ENCODE measurements at places on chromosomes 7 and 10.
A peak's percentile ranks its signal among the peaks of the same experiment; 100 is the strongest.

- H3K36me3 ChIP-seq: no peaks in the 10 kb centered on the region
- peak; percentile 9 for DNase-seq
- H3K27ac ChIP-seq: no peak overlapping the region
- H3K27me3 ChIP-seq: no peaks in the 10 kb centered on the region
Observed at GRCh38 chr7:27689591-27690164, 27.0 kb upstream of the HIBADH start.

DNA sequence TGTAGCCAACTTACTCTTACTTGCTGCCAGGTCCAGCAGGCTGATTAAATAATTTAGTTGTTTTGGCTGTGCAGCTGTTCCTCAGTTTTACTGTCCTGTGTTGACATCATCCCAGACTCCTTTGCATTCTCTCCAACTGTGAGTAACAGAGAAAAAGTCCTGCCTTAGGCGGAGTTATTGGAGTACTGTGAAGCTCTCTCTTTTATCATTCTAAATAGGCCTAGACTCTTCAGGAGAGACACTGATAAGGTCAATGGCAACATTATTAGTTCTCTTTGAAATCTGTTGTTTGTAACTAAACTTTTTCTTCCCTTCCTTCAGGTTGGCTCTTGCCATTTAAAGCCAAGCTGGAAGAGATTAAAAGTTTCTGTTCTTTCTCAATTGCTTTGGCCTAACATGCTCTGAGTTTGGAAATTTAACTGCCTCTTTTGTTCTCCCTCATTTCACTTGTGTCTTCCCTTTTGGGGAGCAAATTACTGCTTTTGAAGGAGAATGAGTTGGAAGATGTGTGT lies 215.7 kb upstream of the CSTF2T start:
- no peak overlapping the region for H3K4me3 ChIP-seq
- H3K4me1 ChIP-seq: no peaks in the 10 kb centered on the region
- no peaks in the 10 kb centered on the region for H3K27me3 ChIP-seq
- no peak overlapping the region for H3K27ac ChIP-seq

GRCh38 chr10:48931188-48931587 lies 8.5 kb downstream of the LRRC18 start:
- H3K4me3 ChIP-seq: no peak overlapping the region
- no peaks in the 10 kb centered on the region for H3K4me1 ChIP-seq
- no peak overlapping the region for H3K27ac ChIP-seq
- H3K36me3 ChIP-seq: no peaks in the 10 kb centered on the region

DNA sequence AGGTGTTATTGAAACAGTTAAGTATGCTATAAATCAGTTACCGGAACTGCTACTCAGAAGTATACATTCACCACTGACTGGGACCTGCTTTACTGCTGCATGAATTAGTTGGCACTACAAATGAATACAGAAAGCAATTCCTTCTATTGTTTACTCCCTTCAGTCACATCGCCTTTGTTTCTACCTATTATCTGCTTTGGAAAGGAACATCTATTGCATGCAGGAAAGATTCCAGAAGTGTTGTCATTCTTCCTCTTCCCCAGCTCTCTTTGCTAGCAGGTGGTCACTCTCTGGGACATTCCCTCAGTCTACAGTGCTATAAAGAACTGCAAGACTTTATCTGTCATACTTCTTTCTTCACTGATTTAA lies 131.3 kb downstream of the ANK3 start:
- H3K36me3 ChIP-seq: no peaks in the 10 kb centered on the region
- H3K4me1 ChIP-seq: peaks cover 6% of the 10 kb centered on the region
- H3K27ac ChIP-seq: no peak overlapping the region
- H3K4me3 ChIP-seq: no peak overlapping the region

DNA sequence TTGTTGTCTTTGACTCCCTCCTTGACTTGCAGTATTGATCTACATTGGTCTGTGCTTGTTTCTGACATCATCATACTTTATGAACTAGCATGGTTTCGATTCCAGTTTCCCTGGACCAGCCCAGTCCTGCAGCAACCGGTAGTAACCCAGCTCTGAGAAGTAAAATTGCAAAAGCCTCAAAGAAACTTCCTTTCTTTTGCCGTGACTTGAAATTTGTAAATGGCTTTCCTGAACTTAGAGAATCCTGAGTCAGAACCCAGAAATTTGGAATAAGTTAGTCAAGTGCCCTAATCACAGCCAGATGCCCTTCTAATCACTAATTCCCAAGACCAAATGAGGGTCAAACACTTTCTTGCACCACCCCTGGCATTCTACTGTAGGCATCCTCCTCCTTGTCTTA lies 15.0 kb downstream of the TAS2R60 start:
- no peaks in the 10 kb centered on the region for H3K36me3 ChIP-seq
- H3K4me3 ChIP-seq: no peak overlapping the region
- no peaks in the 10 kb centered on the region for H3K27me3 ChIP-seq

GRCh38 chr10:21355591-21356011 lies 169.9 kb downstream of the SKIDA1 start:
- no peaks in the 10 kb centered on the region for H3K36me3 ChIP-seq
- no peaks in the 10 kb centered on the region for H3K4me1 ChIP-seq
- no peak overlapping the region for H3K4me3 ChIP-seq
- no peaks in the 10 kb centered on the region for H3K27me3 ChIP-seq
- H3K27ac ChIP-seq: no peak overlapping the region
- DNase-seq: no peak

DNA sequence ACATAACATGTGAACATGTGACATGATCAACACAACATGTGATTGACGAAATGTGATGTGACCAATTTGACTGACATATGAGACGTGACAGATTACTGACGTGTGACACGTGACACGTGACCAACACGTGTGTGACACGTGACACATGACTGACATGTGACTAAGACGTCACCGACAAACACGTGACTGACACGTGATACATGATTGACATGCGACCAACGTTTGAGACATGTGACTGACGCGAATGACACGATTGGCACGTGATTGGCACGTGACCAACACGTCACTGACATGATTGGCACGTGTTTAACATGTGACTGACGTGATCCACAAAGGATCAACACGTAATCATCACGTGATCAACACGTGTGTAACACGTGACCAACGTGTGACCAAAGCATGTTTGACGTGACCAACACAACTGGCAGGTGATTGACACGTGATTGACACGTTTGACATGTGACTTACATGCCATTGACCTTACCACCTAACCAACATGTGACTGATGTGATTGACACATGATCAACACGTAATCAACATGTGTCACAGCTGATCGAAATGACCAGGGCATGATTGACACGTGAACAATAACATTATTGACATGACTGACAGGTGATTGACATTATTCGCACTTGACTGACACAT lies 23.7 kb downstream of the CRPPA start:
- no peaks in the 10 kb centered on the region for H3K27me3 ChIP-seq
- H3K4me3 ChIP-seq: no peak overlapping the region
- no peak overlapping the region for H3K27ac ChIP-seq
- no peaks in the 10 kb centered on the region for H3K36me3 ChIP-seq
- DNase-seq: no peak

- no peaks in the 10 kb centered on the region for H3K36me3 ChIP-seq
- peak overlapping the region; percentile 65 for H3K27ac ChIP-seq
- peak; percentile 44 for DNase-seq
- no peaks in the 10 kb centered on the region for H3K27me3 ChIP-seq
Observed at GRCh38 chr7:41887416-41887815, 184.5 kb upstream of the INHBA start.

GRCh38 chr7:116771640-116772039 lies 90.7 kb upstream of the CAPZA2 start:
- no peak overlapping the region for H3K27ac ChIP-seq
- peaks cover 6% of the 10 kb centered on the region for H3K4me1 ChIP-seq
- no peaks in the 10 kb centered on the region for H3K27me3 ChIP-seq
- DNase-seq: no peak

- H3K27ac ChIP-seq: no peak overlapping the region
- no peak overlapping the region for H3K4me3 ChIP-seq
- no peaks in the 10 kb centered on the region for H3K27me3 ChIP-seq
- H3K4me1 ChIP-seq: no peaks in the 10 kb centered on the region
- H3K36me3 ChIP-seq: no peaks in the 10 kb centered on the region
- DNase-seq: peak; percentile 62
Observed at GRCh38 chr7:43071604-43072003, 40.8 kb upstream of the HECW1 start.

DNA sequence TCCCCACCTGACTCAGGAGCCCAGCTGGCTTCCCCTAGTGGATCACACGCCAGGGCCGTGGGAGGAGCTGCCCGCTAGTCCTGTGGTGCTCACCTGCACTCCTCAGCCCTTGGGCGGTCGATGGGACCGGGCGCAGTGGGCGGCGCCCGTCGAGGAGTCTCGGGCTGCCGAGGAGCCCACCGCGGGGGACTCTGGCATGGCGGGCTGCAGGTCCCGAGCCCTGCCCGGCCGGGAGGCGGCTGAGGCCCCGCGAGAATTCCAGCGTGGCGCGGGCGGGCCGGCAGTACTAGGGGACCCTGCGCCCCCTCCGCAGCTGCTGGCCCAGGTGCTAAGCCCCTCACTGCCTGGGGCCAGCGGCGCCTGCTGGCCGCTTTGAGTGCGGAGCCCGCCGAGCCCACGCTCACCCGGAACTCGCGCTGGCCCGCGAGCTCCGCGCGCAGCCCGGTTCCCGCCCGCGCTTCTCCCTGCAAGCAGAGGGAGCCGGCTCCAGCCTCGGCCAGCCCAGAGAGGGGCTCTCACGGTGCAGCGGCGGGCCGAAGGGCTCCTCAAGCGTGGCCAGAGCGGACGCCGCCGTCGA lies 367.9 kb downstream of the TYW1 start:
- no peaks in the 10 kb centered on the region for H3K36me3 ChIP-seq
- no peak for DNase-seq
- no peak overlapping the region for H3K4me3 ChIP-seq
- H3K27me3 ChIP-seq: no peaks in the 10 kb centered on the region
- no peak overlapping the region for H3K27ac ChIP-seq
- no peaks in the 10 kb centered on the region for H3K4me1 ChIP-seq

DNA sequence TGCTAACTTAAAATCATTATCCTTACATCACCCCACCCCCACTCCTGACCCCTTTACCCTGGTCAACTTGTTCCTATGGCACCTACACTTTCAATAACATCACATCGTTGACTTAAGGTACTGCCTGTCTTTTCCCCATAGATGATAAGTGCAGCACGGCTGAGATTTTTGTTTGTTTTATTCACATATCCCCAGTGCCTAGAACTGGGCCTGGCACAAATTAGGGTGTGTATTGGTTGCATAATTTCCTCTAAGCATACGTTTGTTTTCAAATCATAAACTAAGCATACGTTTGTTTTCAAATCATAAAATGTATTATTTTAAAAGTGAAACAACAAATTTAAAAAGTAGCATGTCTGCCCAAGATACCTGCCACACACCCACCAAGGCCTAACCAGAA lies 35.3 kb downstream of the ANXA11 start:
- peaks cover 3% of the 10 kb centered on the region for H3K36me3 ChIP-seq
- H3K4me3 ChIP-seq: no peak overlapping the region
- H3K4me1 ChIP-seq: peaks cover 10% of the 10 kb centered on the region

DNA sequence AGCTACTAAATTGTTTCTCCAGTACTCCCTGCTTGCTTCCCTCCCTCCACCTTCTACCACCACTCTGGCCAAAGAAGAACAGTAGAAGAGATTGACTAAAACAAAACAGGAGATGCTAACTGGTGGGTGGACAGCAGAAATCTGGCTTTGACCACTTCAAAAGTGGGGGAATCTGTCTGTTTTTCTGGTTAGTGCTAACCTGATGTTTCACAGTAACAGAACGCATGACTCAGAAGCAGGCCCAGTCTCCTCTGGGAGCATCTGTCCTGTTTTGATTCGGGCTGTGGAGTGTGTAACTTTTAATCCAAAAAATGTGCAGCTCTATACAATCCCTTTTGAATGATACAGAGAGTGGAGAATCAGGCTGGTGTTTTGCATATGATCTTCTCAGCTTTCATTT lies 32.7 kb upstream of the ZNF438 start:
- no peak overlapping the region for H3K4me3 ChIP-seq
- H3K27ac ChIP-seq: no peak overlapping the region
- H3K36me3 ChIP-seq: no peaks in the 10 kb centered on the region
- H3K4me1 ChIP-seq: no peaks in the 10 kb centered on the region

DNA sequence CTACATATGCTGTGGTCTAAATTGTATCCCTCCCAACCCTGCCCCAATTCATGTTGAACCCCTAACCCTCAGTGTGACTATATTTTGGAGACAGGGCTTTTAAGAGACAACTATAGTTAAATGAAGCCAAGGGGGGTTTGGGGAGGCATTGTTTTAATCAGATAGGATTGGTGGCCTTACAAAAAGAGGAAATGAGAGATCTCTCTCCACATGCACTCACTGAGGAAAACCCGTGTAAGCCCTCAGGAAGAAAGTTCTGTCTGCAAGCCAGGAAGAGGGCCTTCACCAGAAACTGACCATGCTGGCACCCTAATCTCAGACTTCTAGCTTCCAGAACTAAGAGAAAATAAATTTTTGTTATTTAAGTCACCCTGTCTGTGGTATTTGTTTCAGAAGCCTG lies 276.7 kb downstream of the KIF20B start:
- H3K4me1 ChIP-seq: no peaks in the 10 kb centered on the region
- DNase-seq: no peak
- peaks cover 37% of the 10 kb centered on the region for H3K27me3 ChIP-seq
- no peaks in the 10 kb centered on the region for H3K36me3 ChIP-seq
- H3K27ac ChIP-seq: no peak overlapping the region

DNA sequence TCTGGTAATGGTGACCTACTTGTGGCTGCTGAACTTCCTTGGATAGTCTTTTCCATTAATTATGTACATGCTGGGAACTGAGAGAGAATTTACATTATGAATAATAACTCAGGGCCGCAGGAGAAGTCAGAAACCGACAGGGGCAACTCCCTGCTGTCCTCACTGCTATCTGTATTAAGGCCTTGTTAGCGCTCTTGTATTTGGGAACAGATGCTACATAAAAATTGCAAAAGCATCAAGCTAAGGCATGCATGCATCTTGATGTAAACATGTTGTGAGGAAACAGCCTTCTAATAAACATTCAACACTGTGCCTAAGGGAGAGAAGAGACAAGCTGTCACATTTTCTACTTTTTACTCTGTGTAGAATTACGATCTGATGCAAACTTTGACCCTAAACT lies 158.4 kb downstream of the PARD3 start:
- H3K36me3 ChIP-seq: no peaks in the 10 kb centered on the region
- H3K4me1 ChIP-seq: peaks cover 28% of the 10 kb centered on the region
- no peak overlapping the region for H3K27ac ChIP-seq
- H3K4me3 ChIP-seq: no peak overlapping the region
- no peaks in the 10 kb centered on the region for H3K27me3 ChIP-seq

- no peak overlapping the region for H3K27ac ChIP-seq
- H3K36me3 ChIP-seq: no peaks in the 10 kb centered on the region
- H3K4me1 ChIP-seq: no peaks in the 10 kb centered on the region
- H3K4me3 ChIP-seq: no peak overlapping the region
- no peaks in the 10 kb centered on the region for H3K27me3 ChIP-seq
Observed at GRCh38 chr10:107453561-107453960, 289.1 kb upstream of the SORCS1 start.

- no peaks in the 10 kb centered on the region for H3K27me3 ChIP-seq
- H3K36me3 ChIP-seq: no peaks in the 10 kb centered on the region
- no peak overlapping the region for H3K27ac ChIP-seq
- DNase-seq: no peak
Observed at GRCh38 chr7:34362621-34363020, 295.4 kb upstream of the NPSR1 start.

All from A673 (cell line).